Activated CD4-positive, alpha-beta T cell treated with anti-CD3 and anti-CD28 coated beads, Interleukin-10, Interleukin-2, amounts not matched to agents 100 ng/mL and 50 ng/mL, durations not matched to agents 16 hours and 8 hours (primary cell): ENCODE measurements at places on chromosomes 5 and 9.

DNA sequence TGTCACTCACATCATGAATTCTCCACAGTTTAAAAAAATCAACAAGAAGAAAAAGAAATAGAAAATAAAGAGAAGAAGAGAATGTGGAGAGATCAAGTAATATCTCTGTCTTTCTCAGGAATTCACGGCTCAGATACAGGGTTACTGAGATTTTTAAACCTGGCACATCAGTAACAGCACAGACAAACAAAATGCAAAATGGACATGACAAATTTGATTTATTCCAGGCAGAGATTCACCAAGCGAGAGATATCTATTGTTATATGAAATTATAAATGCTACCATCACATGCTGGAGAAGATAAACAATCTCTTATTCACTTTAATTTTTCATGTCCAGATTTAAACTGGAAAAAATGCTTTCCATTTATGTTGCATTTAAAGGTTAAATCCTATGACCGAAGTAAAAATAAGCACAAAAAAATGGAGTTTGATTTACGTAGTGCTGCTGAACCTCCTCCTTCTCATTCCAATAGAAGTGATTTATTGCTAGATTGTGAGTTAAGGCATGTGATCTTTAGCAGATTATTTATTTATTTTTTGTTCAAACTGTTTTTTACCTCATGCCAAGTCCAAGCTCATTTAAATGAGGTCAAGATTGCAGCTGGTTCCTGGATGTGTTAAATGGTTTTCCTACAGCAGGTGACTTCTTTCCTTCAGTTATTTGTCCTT, 926.4 kb downstream of the MAT2B start:
- no peak for DNase-seq

DNA sequence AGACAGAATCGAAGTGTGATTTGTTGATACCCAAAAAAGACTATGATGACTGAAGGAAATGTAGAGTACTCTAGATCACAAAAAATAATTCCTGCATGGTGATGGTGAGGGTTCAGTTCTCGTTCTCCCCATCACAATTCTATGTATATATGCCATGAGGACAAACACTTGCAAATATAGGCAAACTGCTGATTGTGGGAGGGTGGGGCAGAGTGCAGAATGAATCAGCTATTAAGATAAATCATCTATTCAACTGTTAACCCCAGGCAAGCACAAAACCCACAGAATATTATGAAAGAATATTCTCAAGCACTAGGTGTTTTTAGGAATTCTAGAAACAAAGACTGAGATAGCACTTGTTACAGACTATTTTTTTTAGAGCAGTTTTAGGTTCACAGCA, 13.9 kb upstream of the UBLCP1 start:
- DNase-seq = no peak

GRCh38 chr5:148653836-148654781, at the start of gene HTR4:
HTR4 (minus strand) TSS chr5:148654527; CDS start chr5:148637014, 17,513 bp downstream.
- DNase-seq = no peak

DNA sequence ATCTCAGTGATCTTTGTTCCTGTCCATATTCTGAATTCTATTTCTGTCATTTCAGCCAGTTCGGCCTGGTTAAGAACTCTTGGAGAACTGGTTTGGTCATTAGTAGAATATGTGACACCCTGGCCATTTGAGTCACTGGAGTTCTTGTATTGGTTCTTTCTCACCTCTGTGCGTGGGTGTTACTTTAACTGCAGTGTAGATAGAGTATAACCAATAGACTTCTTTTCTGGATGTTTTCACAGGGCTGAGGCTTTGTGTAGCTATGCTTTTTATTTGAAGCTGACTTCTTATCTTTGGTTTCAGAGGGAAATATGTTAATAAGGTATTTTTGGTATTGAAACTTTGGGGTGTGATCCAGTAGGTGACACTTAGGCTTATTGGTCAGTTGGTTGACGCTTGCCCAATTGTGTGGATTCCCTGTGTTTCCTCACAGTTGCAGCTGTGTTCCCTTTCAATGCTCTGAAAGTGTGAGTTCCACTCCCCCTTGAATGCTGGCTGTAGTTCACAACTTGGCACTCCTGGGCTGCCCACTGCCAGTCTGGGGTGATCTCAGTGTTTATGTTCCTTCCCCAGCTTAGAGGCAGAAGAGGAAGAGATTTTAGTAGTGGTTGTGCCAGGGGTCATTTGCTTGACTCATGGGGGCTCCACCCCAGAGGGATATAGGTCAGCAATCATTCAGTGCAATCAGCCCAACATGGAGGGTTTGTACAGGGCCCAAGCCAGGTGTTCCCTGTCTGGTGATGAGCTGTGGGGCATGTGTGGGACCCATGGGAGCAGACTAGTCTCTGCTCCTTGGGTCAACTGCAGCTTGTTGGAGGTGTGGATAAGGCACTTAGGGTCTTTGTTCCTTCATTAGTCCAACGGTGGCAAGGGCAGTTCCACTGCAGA, 34.9 kb upstream of the TEK start:
- no peak for DNase-seq

DNA sequence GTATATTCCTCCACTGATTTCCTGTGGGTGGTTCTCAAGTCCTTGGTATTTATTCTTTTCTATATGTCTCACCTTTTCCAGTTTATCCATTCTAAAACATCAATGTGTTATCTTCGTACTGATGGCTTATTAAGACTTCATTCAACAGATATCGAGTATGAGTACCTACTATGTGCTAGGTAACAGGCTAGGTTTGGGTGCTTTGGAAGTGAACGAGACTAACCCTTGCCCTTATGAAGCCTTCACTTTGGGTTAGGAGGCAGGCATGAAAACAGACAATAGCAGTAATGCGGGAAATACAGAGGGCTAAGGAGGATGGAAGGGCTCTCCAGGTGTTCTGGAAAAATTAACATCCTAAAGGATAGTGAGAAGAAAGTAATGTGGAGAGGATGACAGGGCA, 53.4 kb downstream of the AQP7 start:
- no peak for DNase-seq

DNA sequence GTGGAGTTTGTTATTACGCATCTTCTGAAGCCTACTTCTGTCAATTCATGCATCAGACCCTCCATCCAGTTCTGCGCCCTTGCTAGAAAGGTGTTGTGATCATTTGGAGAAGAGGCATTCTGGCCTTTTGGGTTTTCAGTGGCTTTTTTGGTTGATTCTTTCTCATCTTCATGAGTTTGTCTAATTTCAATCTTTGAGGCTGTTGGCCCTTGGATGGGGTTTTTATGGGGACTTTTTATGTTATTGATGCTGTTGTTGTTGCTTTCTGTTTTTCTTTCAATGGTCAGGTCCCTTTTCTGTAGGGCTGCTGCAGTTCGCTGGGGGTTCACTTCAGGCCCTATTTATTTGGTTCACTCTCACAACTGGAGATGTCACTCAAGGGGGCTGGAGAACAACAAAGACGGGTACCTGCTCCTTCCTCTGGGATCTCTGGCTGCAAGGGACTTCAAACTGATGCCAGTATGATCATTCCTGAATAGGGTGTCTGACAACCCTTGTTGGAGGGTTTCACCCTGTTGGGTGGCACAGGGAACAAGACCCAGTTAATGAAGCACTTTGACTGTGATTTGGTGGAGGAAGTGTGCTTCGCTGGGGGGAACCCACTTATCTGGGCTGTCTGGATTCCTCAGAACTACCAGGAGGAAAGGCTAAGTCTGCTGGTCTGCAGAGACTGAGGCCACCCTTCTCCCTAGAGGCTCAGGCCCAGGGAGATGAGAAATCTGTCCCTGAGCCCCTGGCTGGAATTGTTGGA, 226.7 kb upstream of the PTGER4 start:
- DNase-seq = no peak

- no peak for DNase-seq
Measured at GRCh38 chr9:137116728-137117127, 2.2 kb upstream of the DPP7 start.

GRCh38 chr5:133408322-133408721, 204.0 kb downstream of the FSTL4 start:
- no peak for DNase-seq

GRCh38 chr5:31954091-31954490, 220.0 kb downstream of the GOLPH3 start:
- no peak for DNase-seq
